Glutamatergic neuron (in vitro differentiated cells): ENCODE measurements at places on chromosomes 11 and 22. TPM values are rescaled to one million over a fixed set of nuclear protein-coding genes. Genes with fewer than 3 reads are reported as not detected.
A peak's percentile ranks its signal among the peaks of the same experiment; 100 is the strongest.

DNA sequence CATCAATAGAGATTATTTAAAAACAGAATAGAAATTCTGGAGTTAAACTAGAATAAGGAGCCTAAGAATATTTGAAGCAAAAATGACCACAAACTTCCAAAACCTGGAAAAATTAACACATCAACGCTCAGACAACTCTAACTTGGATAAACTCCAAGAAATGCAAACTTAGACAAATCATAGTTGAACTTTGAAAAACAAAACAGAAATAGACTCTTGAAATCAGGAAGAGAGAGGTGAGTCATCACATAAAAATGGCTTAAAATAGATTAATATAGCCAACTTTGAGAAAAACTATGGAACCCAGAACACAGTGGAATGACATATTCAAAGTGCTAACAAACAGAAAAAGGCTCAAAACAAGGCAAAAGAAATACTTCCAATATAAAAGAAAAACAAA, 974.2 kb downstream of the JRKL start:
- DNase-seq = no peak

DNA sequence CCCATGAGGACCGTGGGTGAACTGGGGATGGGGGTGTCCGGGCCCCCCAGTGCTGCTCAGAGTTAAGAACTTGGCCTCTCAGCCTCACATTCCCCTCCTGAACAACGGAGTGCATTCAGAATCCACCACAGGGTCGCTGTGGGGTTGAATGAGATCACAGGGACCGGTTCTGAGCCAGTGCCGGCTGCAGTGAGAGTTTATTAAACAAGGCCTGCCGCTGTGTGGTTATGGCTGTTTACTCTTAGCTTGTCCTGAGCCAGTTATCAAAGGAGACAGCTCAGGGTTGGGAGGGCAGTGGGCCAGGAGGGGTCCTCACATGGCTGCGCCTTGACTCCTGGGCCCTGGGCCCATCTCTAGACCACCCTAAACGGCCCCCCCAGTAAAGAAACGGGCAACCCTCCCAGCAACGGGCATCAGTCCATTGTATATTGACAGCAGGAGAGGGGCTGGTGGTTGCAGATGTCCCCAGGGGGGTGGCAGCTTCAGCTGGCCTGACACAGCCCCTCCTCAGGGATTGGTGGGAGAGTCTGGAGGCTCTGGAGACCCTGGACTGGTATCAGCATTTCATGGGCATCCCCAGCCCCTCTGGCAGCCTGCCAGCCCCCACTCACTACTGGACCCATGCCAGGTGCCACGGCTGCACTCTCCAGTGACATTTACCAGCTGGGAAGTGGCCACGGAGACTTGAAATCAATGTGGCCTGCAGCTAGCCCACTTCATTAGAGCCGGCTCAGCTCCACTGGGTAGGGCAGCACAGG, 15.1 kb upstream of the CABP7 start:
- no peak for DNase-seq

The BAIAP2L2 gene
- total RNA-seq = 28.6 TPM

The BCO2 gene
- total RNA-seq = 2.6 TPM

The RBMXL2 gene
- not detected for total RNA-seq

The PARVA gene
- 15.0 TPM for total RNA-seq

The MS4A6E gene
- not detected for total RNA-seq

The FAM168A gene
- total RNA-seq = 84.3 TPM

DNA sequence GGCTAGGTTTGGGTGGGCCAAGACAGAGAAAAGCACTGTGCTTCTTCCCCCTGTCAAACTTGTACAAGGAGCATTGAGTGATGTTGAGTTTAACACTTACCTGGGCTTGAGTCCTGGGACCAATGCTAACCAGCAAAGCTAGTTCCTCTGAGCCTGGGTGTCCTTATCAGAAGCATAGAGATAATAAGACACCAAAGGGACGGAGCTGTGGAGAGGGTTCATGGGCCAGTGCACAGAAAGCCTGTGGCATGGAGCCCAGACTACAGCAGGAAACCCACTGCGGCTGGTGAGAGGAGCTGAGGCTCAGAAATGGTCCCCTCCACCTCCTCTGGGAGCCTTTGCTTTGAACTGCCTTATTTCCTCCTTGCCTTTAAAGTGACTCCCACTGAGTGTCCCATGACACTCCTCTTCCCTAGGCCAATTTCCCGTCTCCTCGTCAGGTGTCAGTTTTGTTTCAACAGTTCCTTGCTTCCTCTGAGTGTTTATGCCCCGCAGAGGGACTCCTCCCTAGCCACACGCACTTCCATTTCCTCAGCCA, 9.4 kb downstream of the SLCO2B1 start:
- no peak for DNase-seq

- DNase-seq = no peak
Observed at GRCh38 chr22:48310289-48310688, 1517.4 kb downstream of the BRD1 start.

- no peak for DNase-seq
Observed at GRCh38 chr11:116958246-116958645, 120.8 kb upstream of the APOA1 start.

DNA sequence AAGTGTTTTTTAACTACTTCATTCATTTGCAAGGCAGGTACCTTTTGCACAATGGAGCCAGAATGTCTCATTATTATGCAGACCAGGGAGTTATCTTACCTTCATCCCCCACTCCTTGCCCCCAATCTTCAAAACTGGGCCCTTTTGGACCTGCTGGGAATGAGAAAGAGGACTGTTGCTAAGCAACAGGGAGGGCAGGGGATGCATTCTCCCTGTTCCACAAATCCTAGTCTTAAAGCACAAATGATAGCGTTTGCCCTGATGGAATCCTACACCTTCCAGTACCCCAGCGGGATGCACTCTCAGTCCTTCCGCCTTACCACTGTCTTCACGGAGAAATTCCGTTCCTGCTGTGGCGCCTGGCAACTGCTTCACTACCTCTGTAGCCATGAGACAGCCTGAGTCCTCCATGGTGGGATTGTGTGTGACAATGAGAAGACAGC, 4.1 kb upstream of the KCNJ1 start:
- no peak for DNase-seq

The SERPING1 gene
- 46.1 TPM for total RNA-seq

DNA sequence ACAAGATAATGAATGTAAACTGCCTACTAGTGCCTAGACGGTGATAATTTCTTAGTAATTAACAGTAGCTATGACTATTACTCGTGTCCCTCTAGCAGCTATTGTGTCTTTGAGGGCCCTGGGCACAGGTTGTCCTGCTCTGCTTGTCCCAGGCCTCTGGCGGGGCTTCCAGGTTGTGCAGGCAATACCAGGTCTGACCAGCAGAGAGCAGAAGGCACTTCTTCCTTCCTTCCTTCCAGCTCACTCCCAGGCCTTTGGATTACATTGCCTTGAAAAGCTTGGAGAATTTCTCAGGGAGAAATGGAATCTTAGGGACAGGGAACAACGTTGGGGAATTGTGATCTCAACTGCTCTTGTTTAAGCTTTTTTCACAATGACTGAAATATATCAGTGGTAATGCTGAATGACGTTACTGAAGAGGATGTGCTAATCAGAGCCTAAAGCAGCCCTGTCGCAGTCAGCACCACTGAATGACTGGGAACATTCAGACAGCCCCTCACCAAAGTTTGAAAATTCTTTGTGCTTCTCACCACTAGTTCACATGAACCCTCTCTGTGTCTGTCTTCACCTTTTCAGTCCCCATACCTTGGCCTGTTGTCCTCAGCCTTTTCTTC, 8.4 kb upstream of the CCKBR start:
- DNase-seq = peak; percentile 85

DNA sequence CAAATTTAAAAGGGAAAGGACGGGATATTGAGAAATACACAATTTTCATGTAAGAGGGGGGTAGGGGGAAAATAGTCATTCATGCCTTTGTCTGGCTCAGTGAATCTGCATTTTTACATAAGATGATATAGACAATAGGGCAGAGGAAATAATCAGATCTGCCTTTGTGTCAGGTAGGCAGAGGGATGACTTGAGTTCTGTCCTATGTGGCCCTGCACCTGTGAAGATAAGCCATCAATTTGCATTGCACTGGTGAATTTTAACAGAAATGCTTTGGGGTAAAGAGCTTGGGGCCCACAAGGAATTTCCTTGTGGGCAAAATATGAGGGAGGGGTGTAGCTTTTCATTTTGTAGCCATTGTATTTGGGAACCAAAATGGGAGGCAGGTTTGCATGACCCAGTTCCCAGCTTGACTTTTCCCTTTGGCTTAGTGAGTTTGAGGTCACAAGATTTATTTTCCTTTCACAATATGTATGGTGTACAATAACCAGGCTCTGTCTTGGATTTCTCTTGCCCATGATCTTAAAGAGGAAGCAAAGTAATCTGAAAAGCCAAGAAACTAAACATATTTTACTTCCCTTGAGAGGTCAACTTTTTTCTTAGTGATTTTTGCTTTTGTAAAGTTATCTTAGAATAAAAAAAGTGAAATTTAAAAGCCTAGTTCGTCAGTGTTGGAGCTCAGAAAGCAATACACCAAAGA, 77.7 kb upstream of the SORL1 start:
- no peak for DNase-seq

- DNase-seq = peak; percentile 52
Observed at GRCh38 chr11:126194121-126194543, 17.3 kb downstream of the RPUSD4 start.

DNA sequence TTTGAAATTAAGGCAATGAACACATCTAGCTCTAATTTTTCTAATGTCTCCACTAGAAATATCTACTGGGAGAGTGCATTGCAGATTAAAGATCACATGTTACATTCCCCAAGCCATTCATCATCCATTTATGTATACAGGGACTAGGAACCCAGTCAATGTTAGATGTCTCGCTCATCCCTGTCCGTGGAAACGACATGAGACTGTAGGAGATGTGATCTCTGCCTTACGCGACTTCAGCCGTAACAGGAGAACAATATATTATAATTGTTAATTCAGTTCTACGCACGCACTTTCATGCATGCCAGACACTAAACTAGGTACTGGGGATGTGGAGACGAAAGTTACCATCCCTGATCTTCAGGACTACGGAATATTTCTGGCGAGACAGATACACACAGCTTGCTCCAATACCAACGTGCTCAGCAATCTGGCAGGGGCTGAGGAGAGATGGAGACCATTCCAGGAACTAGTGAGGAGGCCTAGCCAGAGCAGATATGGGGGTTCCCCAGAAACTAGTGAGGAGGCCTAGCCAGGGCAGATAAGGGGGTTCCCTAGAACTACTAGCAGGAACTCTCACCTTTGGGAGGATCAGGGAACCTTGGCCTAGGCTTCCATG, 706 bp downstream of the DCPS start:
- DNase-seq = no peak
